ENCODE measurements at places on chromosomes 5 and 9.

GRCh38 chr5:33588654-33589372 is 148.0 kb downstream of the TARS1 start:
- DNase-seq: peak; percentile 36

DNA sequence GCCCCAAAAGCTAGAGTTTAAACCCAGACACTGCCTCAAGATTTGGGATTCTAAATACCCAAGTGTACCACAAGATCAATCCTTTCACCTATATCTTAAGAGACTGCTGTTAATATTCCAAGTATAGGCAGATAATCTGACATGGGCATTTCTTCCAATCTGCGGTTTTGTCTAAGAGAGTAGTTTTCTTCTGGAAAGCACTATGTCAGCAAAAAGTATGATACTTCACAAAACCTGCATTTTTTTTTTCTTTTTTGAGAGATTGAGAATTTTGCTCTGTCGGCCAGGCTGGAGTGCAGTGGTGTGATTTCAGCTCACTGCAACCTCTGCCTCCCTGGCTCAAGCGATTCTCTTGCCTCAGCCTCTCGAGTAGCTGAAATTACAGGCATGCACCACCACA is 190.7 kb upstream of the TYRP1 start:
- no peak for DNase-seq

DNA sequence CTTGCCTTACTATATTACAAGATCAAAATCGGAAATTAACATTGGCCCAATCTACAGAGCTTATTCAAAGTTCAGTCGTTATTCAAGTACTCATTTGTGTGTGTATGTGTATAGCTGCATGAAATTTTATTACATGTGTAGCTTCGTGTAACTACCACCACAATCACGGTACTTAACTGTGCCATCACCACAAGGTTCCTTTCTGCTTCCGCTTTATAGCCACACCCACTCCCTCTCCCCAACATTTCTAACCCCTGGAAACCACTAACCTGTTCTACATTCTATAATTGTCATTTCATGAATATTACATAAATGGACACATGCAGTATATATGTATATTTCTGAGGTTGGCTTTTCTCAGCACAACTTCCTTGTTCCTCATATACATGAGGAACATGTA is 4.0 kb upstream of the TEX48 start:
- DNase-seq: no peak

- DNase-seq: no peak
Measured at GRCh38 chr5:76863001-76863400, 13.2 kb downstream of the S100Z start.

DNA sequence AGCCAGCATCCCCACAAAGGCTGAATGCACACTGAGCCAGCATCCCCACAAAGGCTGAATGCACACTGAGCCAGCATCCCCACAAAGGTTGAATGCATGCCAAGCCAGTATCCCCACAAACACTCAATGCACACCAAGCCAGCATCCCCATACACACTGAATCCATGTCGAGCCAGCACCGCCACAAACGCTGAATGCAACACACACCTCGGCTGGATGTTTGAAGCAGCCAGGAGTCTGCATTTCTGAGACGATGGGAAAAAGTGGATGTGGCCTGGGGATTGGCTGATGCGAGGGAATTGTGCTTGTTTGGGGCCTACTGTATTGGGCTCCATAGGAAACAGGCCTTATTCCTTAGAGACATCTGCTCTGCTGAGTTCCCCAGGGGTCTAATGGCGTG is 30.9 kb upstream of the CEP72 start:
- DNase-seq: no peak

DNA sequence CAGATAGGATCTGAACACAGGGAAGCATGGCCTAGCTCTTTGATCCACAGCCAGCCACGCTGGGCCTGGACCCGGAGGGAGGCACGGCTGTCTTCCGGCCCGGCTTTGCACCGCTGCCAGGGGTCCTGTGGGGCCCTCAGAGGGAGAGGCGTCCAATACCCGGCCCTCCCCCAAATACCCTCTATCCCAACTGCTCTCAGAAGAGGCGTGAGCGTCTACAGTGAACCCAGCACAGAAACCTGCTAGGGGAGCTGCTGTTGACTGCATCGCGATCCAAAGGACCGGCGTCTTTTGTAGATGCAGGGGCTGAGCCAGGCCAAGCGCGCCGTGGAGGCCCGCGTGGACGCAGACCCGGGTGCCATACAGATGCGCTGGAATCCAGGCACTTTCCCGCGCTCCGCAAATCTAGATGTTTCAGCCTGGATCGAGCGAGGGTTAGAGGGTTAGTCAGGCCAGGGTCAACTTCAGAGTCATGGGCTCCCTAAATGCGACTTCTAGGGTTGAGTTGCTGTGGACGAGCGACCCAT is 1.1 kb upstream of the TCF7 start:
- DNase-seq: no peak

DNA sequence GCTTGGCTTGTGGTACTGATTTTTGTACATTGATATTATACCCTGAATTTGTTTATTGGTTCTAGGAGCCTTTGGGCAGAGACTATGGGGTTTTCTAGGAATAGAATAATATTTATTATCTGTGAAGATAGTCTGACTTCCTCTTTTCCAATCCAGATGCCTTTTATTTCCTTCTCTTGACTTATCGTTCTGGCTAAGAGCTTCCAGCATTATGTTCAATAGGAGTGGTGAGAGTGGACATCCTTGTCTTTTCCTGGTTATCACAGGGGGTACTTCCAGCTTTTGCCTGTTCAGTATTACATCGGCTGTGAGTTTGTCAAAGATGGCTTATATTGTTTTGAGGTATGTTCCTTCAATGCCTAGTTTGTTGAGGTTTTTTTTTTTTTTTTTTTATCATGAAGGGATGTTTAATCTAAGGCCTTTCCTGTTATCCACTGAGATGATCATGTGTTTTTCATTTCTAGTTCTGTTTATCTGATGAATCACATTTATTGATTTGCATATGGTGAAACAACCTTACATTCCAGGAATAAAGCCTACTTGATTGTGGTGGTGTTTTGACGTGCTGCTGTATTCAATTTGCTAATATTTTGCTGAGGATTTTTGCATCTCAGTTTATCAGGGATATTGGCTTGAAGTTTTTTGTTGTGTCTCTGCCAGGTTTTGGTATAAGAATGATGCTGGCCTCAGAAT is 77.5 kb downstream of the CERT1 start:
- DNase-seq: no peak

DNA sequence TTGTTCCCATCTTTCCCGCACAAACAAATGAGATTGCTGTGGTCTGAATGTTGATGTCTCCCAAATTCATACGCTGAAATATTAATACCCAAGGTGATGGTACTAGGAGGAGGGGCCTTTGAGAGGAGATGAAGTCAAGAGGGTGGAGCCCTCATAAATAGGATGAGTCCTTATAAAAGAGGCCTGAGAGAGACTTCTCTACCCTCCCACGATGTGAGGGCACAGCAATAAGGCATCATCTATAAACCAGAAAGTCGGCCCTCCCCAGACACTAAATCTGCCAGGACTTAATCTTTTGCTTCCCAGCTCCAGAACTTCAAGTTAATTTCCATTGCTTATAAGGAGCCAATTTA is 170.4 kb downstream of the CTNND2 start:
- no peak for DNase-seq

- DNase-seq: no peak
Measured at GRCh38 chr5:14025569-14026286, 81.2 kb upstream of the DNAH5 start.

DNA sequence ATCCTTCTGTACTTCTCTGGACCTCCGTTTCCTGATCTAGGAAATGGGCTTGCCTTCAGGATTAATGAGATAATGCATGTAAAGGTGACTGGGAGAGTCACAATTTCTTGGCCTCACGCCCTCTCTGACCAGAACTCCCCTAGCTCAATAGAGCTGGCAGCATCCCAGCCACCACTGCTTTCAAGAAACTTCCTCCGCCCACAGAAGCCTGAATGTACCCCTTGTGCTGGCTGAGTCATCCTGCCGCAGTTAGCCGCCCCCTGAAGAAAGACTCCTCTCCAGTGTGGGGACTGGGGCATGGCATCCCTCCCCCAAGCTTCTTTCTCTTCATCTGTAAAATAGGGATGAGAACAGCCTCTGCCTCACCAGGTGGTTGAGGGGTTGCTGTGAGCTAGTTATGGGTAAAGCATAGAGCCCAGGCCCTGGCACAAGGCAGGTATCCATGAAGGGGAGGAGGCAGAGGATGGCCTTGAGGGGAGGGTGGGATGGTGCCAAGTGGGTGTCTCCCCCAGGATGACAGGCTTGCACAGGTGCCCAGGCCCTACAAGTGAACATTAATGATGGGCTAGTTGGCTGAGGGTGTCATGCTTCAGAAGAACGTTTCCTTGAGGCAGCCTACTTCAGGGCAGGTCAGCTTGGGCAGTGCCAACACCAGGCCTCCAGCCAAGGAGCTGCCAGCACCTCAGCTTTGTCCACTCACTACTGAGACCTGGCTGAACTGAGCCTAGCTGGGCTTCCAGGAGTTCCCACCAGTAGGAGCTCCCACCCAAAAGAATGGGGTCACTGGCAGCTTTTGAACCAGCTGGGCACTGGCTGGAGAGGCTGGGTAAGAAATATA is 3.4 kb downstream of the PDLIM4 start:
- DNase-seq: no peak

GRCh38 chr9:132235894-132236661 is 74.2 kb downstream of the NTNG2 start:
- DNase-seq: peak; percentile 83

DNA sequence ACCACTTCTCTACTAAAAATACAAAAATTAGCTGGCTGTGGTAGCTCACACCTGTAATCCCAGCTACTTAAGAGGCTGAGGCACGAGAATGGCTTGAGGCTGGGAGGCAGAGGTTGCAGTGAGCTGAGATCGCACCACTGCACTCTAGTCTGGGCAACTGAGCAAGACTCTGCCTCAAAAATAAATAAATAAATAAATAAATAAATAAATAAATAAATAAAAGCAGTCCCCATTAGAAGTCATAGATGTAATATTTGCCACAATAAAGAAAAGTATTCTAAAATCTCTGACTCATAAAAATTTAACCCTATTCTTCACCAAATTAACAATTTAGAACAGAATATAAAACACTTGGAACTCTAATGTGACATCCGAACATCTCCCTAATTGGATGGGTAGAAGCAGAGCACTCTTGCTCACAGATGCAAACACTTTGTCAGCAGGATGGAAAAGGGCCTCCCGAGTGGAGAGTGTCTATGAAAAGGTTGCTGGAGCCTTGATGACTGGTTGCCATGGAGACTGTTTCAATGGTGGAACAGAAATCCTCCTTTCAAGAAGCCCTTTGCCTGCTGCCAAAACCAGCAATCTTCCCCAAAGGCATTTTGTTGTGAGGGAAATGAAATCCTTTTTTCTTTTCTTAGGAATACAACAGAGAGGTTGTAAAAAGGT is 38.9 kb upstream of the TRAF1 start:
- DNase-seq: no peak

DNA sequence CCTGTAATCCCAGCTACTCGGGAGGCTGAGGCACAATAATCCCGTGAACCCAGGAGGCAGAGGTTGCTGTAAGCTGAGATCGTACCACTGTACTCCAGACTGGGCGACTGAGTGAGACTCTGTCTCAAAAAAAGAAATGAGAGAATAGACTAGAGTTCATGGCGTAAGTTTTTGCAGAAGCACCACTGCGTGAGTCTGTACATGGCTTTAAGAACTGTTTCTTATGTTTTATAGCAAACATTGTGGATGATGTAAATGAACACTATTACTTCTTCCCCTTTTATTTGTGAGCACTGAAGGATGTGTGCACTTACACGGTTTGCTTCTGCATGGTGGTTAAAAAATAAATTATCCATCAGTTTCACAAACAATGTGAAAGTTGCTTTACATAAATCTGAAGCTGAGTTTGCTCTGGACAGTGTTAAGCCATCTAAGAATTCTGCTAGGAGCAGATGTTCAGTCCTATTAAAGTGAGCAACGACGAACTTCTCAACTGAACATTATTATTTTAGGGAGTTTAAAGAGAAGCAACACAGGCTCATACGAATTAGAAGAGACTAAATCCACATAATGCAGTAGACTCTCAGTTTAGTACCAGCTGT is 52.5 kb downstream of the ZFAND5 start:
- DNase-seq: no peak

- no peak for DNase-seq
Measured at GRCh38 chr5:143340891-143341685, 62.4 kb downstream of the NR3C1 start.

GRCh38 chr5:120605325-120606079 is 141.4 kb downstream of the PRR16 start:
- no peak for DNase-seq

- DNase-seq: no peak
Measured at GRCh38 chr5:79746642-79747569, 57.3 kb downstream of the CMYA5 start.

GRCh38 chr5:10681731-10682679 is 79.0 kb downstream of the DAP start:
- no peak for DNase-seq

GRCh38 chr5:142720641-142721271 is 34.9 kb upstream of the FGF1 start:
- no peak for DNase-seq

DNA sequence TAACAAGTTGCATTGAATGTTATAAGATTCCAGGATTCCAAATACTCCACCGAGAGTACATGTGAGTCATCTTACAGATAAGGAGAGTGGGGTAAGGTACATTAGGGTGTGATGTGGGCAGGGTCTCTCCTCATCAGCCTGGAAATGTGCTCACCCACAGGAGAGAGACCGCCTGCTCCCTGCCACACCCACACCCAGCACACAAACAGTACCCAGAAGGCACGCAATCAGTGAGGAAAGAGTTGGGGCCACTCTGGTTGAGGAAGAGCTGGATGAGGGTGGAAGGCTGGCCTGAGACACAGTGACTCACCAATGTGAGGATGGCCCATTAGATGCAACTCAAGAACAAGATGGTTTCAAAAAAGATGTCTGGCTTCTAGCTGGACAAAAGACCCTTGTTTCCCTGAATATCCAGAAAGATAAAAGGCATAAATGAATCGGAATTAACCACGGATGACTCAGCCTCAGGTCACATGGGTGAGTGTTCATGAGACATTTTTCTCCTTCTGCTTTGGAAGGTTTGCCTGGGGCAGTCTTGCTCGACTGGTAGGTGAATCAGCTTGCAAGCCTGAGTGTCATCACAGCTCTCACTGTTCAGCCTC is 51.1 kb upstream of the LHFPL2 start:
- no peak for DNase-seq

GRCh38 chr5:67771221-67771620 is 444.3 kb upstream of the PIK3R1 start:
- no peak for DNase-seq

DNA sequence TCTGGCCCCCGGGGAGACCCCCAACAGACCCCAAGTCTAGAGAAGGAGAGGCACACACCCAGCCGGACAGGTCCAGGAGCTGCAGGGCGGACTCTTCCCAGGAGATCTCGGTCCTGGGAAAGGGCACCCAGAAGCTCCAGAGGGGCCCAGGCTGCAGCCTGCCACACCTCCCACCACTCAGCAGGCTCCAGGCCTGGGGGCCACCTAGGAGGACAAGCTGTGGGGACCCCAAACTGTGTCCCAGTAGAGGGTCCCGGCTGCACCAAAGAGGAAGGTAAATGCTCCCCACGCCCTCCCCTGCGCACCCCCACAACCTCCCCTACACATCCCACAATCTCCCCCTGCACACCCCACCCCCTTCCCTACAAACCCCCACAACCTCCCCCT is 48.5 kb downstream of the PLEKHG4B start:
- no peak for DNase-seq

Data from activated CD4-positive, CD25-positive, alpha-beta regulatory T cell treated with anti-CD3 and anti-CD28 coated beads, Interleukin-2, amount 50 U/mL, for 72 hours (primary cell).